ENCODE measurements at places on chromosomes 2 and 18.

DNA sequence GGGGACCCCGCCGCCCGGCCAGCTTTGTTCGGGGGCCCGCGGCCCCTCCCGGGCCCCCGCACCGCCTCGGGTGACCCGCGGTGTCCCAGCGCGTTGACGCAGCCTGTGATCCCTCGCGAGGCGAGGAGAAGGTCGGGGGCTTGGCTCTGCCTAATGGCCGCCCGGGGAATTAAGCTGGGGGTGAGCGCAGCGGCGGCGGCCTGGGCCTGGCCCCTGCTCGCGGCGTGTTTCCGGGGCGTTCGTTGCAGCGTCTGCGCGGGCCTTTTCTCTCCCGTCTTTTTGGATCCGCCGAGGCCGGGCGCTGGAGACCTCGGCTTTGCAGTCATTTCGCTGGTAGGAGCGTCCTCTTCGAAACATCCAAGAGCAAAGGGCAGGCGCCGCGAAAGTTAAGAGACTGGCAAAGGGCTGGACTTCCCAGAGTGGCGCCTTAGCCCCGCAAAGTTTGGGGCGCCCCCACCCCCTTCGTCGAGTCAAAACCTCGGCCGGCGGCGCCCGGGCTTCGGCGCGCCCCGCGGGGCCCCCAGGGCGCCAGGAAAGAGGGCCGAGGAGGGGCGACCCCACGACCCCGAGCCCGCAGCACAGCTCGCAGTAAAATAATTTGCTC lies 1.3 kb downstream of the SALL3 start:
- DNase-seq: no peak

GRCh38 chr2:121898483-121898882 lies 143.0 kb downstream of the TSN start:
- DNase-seq: peak; percentile 67

DNA sequence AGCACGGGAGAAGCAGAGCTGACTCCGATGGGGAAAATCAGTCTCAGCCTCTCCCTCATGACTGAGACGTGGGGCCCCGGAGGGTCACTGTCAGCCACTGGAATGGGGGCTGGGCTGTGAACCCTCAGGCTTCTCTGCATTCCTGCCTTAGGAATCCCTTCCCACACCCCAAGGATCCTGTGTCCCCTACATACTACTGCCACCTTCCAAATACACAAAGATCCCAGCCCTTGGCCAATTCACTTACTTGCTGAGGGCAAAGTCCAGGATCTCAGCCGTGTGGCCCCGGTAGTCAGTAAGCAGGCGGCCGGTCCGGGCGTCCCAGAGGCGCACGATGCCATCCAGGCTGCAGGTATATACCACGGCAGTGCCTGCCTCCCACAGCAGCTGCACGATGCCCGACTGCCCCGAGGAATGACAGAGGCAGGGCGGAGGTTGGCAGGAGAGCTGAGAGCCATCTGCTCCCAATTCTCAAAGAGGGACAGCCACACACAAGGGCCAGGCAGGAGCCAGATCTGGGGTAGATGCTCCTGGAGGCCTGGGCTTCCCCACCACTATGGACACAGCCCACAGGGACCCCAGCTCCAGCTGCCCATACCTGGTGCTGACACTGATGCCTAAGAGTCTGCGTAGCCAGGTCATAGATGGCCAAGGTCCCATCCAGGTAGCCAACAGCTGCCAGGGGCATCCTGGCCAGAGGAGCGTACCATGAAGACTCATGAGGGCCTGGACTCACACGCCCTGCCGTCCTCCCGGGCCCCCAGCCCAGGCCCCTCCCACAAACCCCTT lies 4.2 kb downstream of the GPBAR1 start:
- no peak for DNase-seq

- DNase-seq: no peak
Measured at GRCh38 chr2:8485736-8486135, 196.1 kb upstream of the ID2 start.

- DNase-seq: peak; percentile 58
Measured at GRCh38 chr18:23573626-23574431, 12.5 kb downstream of the NPC1 start.

DNA sequence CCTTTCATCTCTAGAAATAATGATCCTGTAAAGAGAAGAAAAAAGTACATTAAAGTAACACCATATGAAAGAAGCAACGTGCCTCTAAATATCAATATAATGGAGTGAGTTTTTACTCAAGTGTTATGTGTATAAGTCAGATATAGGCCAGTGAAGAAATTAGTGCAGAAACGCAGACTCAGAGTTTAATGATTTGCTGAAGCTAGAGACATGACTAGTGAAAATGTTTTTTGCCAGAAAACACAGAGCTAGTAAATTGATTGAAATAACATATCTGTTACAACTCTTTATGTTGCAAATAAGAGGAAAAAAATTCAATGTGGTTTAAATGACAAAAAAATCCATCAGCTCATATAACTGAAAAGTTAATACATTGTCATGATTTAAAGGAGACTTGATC lies 217.2 kb upstream of the NXPH2 start:
- DNase-seq: no peak

DNA sequence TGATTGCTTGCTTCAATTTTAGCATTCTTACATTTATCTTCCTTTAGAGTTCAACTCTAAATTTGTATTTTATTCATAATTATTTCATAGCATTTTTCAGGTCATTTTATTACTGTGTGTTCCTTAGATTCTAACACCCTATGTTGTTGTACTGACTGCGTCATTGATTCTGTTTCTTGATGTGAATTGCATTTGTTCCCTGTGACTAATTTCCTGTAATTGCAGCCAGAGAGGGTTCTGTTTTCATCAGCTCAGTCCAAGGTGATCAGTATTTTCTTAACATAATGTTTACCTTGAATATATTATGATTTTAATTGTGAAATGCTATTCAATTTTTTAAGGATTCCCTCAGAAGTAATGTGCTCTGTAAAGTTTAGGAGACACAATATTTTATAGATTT lies 970.2 kb upstream of the PIK3C3 start:
- DNase-seq: no peak

- no peak for DNase-seq
Measured at GRCh38 chr2:149246186-149246585, 84.2 kb upstream of the LYPD6 start.

DNA sequence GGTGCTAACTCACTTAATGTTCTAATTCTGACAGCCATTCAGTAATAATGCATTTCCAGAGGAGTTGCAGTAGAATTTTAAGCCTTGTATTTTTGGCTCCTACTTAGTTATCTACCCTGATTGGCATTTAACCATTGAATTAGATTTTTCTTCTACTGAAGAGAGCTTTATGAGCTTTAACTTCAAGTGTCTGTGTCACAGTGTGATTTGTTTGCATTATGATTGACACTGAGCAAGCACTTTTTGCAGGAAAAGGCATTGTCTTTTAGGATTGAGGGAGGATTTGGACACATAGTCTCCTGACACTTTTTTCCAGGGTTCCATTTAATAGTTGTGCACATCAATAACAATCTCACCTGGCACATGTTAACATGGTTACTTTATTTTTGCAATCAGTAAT lies 26.7 kb downstream of the LYPD6 start:
- no peak for DNase-seq
